Endothelial cell of umbilical vein (primary cell): ENCODE measurements at places on chromosomes 6 and 20. TPM values are rescaled to one million over a fixed set of nuclear protein-coding genes. Genes with fewer than 3 reads are reported as not detected.

PIGU gene
- 81.8 and 82.2 TPM in 2 replicates for polyA plus RNA-seq

FAXC gene
- 2.8 and 3.4 TPM in 2 replicates for polyA plus RNA-seq

KIFC1 gene
- polyA plus RNA-seq = 38.5 and 39.3 TPM in 2 replicates

KIF25 gene
- not detected in 2 replicates for polyA plus RNA-seq

SLC2A10 gene
- polyA plus RNA-seq = 13.6 and 14.9 TPM in 2 replicates

AVP gene
- polyA plus RNA-seq = not detected in 2 replicates

FAM135A gene
- 3.0 and 3.7 TPM in 2 replicates for polyA plus RNA-seq

PPP1R16B gene
- 32.4 and 34.7 TPM in 2 replicates for polyA plus RNA-seq

OOEP gene
- polyA plus RNA-seq = 0.19 and 0.21 TPM in 2 replicates

FAM209B gene
- 0.22 TPM in 1 of 2 replicates, not detected in the other for polyA plus RNA-seq
